A549 (cell line): ENCODE measurements at places on chromosomes 6 and 20.

- no peak for DNase-seq
Measured at GRCh38 chr6:3915076-3915791, 66.1 kb downstream of the FAM50B start.

GRCh38 chr6:150324044-150324443, 44.8 kb upstream of the IYD start:
- DNase-seq = no peak

GRCh38 chr20:36493051-36493800, 48.1 kb upstream of the MYL9 start:
- peak; percentile 28 for DNase-seq

GRCh38 chr6:159311618-159312017, 142.4 kb downstream of the FNDC1 start:
- no peak for DNase-seq
